HCEC 1CT (cell line): ENCODE measurements at places on chromosomes 4 and X.

DNA sequence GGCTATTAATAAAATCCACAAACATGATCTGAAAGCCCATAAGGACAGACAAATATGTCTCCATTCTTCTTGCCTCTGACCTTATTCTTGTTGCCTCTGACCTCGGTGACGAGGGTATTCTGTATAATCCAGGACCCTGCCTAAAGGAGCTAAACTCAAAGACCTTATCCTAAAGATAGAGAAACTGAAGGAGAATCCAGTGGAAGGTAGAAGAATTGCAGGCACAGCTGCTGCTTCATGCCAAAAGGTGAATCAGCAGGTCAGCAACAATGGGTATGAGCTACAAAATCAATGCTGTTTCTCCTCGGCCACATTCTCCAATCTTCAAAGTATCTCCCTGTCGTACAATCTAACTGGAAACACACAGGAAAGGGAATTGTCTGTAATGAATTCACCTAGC is 71.4 kb downstream of the INTS6L start:
- DNase-seq: no peak

DNA sequence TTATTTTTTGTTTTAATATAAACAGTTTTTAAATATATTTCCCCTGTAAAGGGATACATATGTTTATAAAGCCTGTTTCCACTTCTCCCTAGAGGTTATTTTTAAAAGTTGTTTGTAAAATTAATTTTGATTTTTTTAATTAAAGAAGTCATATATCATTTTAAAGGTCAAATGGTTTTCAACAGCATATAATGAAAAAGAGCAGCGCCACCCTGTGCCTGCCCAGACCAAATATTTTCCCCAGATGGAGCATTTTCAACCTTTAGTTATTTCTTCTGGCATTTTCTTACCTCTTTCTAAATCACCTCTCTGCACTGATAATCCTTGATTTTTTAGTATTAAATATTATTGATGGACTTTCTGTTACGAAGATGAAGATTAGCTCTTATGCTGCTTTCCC is 21.0 kb downstream of the MSX1 start:
- no peak for DNase-seq

GRCh38 chrX:106894392-106894909 is 8.7 kb downstream of the RIPPLY1 start:
- peak; percentile 64 for DNase-seq

DNA sequence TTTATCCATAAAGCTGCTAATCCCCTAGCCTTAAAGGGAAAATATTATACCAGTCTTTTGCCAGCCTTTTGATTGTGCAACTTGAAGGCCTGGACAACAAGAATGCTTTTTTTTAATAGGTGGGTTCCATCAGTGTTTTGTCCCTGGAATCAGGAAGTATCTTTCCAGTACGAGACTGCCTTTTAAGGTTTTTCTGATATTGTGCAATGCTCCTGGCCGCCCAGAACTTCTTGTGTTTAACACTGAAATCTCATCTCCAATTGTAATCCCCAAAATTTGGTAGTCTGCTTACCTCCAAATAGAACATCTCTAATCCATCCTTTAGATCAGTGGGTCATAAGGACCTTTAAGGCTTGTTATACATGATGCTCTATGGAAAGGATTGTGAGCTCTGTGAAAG is 256.7 kb downstream of the NAF1 start:
- DNase-seq: no peak

DNA sequence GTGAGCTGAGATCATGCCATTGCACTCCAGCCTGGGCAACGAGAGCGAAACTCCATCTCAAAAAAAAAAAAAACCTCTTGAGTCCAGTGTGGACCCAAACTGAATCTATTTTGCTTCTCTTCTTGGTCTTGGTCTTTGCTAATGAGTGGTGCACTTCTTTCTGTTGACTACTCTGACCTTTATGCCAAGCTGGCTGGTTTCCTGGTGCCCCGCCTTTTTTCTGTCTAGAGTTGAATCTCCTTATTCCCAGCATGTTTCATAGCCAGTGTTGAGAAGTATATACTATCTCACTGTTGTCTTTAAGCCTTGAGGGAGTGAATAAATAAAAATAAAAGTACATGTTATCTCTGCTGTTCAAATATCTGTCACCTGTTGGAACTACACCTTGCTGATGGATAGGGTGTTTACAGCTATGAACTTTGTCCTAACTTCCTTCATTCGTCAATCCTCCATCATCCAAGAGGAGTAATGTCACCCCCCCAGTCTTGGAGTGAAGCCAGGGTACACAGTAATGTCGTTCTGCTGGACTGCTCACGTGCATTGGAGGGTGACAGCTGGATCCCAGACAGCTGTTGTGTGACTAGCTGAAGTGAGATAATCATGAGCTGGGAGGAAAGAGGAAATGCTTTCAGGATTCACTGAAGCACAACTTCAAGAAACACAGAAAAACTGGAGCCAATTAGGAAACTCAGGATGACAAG is 99.3 kb upstream of the PRKG2 start:
- peak; percentile 63 for DNase-seq

DNA sequence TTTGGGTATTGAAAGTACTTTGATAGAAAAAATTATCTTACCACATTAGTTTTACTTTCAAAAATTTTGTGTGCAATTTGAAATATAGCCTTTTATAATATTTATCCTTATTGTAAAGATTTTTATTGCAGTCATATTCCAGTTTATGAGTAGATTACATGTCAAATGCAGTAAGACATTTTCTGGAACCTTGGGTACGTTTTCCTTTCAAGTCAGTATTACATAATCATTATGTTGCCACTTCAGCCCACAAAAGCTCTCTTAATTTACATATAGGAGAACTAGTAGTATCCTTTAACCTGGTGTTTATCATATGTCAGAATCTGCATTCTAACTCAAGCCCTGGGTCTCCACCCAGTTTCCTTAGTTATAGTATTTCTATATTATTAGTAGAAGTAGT is 98.5 kb downstream of the CENPC start:
- no peak for DNase-seq

DNA sequence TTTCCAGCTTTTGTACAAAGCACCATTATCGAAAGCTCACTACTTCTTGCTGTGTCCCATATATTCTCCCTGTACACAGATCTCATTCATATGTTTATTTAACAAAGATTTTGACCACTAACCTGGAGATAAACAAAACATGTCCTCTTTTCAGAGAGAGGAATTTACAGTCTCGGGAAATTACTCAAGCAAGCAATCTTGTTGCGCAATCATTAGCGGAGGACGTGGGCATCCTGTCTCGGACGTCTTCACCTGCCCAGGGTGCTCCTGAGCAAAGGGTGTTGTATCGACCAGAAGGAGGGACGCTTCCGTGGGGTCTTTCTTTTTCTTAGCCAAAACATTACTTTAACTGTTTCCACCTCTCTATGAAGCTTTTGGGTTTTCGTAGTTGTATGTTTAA is 66.5 kb upstream of the CLCN4 start:
- DNase-seq: no peak

GRCh38 chr4:104022831-104023230 is 303.0 kb upstream of the TACR3 start:
- DNase-seq: no peak

- DNase-seq: no peak
Measured at GRCh38 chrX:1475881-1476280, 23.2 kb upstream of the ASMTL start.

DNA sequence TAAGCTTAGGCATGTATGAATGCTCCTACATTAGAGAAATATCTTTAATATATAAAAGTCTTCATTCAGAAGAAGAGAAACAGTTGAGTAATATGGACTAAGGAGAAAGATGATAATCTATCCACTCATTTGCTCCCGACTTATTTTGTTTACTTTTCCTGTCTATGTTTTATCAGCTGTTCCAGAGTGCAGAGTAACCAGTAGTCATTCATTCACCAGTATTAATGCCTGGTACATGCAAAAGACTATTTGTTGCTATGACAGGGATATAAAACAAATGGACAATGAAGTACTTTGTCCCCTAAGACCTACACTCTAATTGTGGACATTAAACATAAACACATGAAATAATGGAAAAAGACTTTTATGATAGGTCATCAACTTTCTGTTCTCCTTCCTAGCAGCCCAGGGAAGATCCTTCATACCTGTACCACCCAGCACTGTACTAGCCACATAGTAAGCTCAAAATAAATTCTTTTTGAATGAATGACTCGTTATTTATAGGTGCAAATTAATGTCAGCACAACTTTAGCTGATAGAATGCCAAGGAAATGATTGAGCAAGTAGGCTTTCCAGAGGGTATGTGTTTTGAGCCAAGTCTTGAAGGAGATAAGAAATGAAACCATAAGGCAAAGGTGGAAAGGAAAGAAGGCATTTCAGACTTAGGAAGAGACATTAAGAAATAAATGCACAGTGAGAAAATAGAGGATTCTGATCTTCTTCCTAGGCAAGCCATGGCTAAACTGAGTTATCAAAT is 45.0 kb upstream of the IL13RA1 start:
- no peak for DNase-seq

DNA sequence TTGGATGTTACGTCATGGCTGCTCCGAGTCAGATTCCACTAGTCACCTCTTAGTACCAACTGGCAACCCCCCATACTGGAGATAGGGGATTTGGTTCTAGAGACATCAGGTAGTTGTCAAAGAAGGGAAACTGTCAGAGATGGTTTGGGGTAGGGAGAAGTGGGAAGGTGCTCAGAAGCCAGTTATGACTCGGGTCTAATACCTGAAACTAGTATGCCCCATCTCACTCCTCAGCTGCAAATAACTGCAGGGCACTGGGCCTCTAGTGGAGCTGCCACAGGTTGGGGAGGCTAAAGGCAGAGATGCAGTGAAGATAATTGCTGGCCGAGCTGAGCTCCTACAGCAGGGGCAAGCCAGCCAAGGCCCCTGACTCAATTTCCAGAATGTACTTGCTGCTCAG is 30.0 kb downstream of the OTUD6A start:
- no peak for DNase-seq

- peak; percentile 78 for DNase-seq
Measured at GRCh38 chrX:44012484-44013096, 39.4 kb upstream of the NDP start.

DNA sequence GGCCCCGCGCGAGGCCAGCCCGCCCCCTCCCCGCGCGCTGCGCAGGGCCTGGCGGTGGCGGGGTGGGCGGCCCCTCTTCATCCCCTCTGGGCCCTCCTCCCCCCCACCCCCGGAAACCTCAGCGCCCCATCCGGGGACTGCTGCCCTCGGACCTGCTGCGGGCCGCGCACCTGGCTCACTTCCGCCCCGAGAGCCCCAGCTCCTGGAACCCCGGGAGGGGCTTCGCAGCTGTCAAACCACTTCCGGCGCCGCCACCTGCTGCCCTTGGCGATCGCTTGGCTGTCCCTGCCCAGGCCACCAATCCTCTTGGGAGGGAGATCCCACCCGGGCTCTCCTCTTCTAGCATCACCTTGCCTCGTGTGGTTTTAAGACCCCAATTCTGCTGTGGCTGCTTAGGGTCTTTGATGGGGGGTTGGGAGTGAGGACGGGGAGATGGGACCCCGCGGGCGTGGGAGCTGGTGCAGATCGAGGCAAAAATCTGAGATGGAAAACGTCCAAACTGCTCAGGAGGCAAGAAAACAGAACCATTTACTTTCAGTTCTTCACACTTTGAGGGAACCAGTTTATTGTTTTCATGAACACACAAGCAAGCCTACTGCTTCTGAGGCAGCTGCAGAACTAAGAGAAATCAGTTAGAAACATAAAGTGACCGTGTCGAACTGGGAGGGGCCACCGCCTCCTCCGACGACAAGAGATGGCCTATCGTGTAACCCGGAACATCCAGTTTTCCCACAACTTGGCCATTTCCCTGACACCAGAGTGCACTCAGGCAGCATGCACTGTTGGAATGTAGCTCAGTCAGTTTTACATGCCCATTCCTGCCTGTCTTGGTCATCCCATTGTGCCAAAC is 754 bp downstream of the MTMR1 start:
- peak; percentile 57 for DNase-seq

DNA sequence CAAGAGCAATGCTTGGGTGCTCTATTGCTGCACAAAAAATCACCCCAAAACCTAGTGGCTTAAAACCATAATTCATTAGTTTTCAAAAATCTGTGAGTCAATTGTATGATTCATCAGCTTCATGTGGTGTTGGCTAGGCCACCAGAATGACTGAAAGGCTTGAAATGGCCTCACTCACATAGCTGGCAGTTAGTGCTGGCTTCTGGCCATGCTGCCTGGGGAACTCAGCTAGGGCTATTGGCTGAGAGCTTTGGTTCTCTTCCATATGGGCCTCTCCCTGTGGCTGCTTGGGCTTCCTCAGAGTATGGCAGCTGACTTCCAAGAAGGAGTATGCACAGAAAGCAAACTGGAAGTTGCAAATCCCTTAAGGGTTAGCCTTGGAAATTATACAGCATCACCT is 3.1 kb upstream of the MTMR1 start:
- DNase-seq: peak; percentile 92

DNA sequence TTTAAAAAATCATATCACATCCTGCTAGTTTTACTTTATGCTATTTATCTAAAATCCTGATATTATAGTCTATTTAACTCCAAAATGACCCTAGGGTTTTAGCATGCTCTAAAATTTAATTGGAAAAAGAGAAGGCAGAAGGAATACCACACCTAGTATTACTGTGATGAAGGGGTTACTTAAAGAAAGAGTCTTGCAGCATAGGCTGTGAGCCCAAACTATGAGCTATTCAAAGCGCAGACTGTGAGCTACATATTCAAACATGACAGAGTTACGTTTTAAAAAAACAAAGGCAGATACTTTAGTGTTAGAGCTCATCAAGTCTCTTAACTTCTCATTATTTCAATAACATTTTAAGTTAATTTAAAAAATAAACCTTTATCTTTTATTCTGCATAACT is 247.7 kb upstream of the ETNPPL start:
- no peak for DNase-seq

- DNase-seq: no peak
Measured at GRCh38 chr4:16110661-16111290, 27.0 kb upstream of the PROM1 start.

DNA sequence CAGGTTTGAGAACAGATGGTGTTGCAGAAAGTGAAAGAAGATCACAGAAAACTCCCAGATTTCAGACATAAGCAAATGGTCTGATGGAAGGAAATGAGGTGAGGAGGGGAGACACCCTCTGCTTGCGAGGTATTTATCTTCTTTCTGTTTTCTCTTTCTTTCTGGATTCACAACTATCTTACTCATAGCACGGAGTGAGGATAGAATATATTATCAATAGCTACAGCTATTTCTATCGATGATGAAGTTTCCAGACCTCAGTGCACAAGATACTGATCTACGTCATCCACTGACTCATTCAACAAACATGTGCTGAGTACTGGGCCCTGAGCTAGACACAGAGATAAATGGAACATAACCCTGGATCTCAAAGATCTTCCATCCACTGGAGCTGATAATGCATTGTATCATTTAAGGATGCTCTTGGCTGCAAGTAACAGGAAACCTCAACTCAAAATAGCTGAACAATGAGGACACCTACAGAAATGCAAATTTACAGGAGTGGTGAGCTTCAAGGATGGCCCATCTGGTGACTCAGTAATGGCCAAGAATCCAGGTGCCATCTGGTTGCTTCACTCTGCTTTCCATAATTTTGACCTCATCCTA is 21.2 kb downstream of the SLC2A9 start:
- no peak for DNase-seq
